Camera-type eye (tissue), 1 donor: ENCODE measurements at places on chromosomes 1 and 21. TPM values are rescaled to one million over a fixed set of nuclear protein-coding genes. Genes with fewer than 3 reads are reported as not detected.

Gene TRIM46
- 5.7 TPM for total RNA-seq

Gene IL20
- total RNA-seq = not detected

Gene IGSF3
- total RNA-seq = 50.4 TPM

Gene TMPRSS15
- not detected for total RNA-seq

Gene BEST4
- total RNA-seq = not detected

Gene ALG14
- total RNA-seq = 4.1 TPM

Gene CATSPERE
- 3.8 TPM for total RNA-seq

Gene SPRR2G
- total RNA-seq = not detected

Gene SPATA46
- not detected for total RNA-seq

Gene GBP4
- 6.5 TPM for total RNA-seq

Gene SERPINC1
- not detected for total RNA-seq
